ENCODE measurements at places on chromosomes 16 and 17.

DNA sequence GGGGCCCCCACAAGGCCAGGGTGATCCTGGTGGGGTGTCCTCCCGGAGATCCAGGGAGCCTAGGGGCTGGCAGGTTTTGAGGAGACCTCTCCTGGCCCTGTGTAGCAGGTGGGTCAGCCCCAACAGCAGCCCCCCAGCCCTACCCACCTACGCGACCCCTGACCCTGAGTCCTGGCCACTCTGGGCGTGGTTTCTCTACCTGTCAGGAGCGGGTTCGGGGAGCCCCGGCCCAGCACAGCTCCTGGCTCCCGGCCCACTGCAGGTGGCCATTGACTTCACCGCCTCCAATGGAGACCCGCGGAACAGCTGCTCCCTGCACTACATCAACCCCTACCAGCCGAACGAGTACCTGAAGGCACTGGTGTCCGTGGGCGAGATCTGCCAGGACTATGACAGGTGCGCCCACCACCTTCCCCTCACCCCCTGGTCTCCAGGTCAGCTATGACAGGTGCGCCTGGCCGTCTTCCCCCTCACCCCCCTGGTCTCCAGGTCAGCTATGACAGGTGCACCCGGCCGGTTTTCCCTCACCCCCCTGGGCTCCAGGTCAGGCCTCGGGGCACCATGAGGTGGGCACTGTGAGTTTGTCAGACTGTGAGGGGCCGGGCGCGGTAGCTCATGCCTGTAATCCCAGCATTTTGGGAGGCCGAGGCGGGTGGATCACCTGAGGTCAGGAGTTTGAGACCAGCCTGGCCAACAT is 13.0 kb downstream of the CPNE7 start:
- DNase-seq: no peak

DNA sequence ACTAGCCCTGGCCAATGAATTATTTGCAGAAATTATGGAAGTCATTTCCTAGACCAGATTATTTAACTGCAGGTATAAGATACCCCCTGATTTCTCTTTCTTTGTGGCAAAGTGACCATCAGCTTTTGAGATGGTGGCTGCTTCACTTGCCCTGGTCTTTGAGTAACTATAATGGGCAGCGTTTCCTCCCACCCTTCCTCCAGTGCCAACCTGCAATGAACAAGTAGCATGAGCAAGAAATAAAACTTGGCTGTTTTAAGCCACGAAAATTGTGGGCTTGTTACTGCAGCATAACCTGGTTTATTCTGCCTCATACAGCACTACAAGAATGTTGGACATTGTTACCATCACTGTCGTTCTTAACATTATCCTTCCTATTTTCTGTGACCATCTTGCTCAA is 105.3 kb downstream of the CYLD start:
- no peak for DNase-seq

- DNase-seq: no peak
Observed at GRCh38 chr16:65954446-65954845, 412.0 kb upstream of the CDH5 start.

DNA sequence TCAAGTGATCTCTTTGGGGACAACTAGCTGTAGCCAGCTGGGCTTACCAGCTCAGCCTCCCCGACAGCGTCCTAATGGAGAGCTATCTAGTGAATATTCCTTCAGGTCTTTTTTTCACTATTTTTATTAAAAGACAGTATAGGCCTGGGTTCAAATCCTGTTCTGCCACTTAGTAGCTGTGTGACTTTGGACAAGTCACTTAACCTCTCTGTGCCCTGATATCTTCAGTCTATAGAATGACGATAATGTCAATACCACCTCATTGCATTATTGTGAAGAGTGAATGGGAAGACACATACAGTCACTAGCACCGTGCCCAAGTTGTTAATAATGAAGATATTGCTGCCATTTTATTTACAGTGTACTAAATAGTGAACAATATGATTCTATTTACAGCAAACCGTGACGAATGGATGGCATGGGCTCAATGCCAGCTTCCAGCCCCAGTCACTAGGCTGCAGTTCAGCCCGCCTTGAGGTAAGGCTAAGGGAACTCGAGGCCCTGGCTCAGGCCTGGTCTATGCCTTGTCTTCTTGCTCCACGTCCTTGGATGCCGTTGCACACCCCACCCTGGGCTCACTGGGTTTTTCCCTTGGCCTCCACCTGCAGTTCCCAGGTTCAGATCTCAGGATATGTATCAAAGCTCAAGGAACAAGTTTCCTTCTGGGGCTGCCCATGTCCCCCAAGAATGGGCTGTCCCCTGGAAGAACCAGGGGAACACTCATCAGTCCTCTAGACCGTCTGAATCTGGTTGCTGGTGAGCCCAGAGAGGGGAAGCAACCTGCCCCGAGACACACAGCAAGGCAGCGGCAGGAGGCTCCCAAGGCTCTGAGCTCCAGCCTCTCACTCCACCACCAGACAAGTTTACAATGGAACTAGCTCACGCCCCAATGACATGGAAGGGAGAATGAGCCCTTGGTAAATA is 95.4 kb upstream of the TNRC6C start:
- no peak for DNase-seq

GRCh38 chr16:87657621-87658192 is 55.4 kb downstream of the JPH3 start:
- DNase-seq: no peak

DNA sequence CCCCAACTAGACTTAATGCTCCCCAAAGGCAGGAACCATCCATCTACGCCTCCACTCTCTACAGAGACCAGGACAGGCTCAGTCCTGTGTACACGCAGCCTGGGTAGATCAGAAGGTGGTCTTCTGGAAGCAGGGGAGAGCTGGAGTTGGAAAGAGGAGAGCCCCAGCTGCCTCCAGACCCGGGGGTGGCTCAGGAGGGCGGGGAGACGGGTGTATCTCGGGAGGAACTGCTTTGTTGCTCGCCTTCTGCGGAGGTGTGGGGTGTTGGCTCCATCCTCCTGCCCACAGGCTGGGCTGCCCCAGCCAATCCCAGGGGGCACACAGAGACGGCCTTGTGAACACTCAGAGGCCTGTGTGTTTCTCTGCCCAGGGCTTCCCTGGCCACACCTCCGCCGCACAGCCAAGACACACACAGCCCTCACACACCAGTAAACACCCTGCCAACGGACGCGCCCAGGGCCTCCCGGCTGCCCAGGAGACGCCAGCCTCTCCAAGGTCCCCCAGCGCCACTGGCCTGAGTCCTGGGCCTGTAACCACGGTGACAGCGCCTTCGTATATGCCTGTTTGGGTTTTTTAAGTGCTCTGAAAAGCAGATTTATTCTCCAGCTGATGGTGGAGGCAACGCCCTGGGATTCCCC is 143.4 kb upstream of the CDC42EP4 start:
- no peak for DNase-seq

Data from CD4-positive, alpha-beta T cell treated with Interleukin-15 for 4 hours (primary cell).